ENCODE measurements at places on chromosomes 7 and 10. TPM values are rescaled to one million over a fixed set of nuclear protein-coding genes. Genes with fewer than 3 reads are reported as not detected.

DNA sequence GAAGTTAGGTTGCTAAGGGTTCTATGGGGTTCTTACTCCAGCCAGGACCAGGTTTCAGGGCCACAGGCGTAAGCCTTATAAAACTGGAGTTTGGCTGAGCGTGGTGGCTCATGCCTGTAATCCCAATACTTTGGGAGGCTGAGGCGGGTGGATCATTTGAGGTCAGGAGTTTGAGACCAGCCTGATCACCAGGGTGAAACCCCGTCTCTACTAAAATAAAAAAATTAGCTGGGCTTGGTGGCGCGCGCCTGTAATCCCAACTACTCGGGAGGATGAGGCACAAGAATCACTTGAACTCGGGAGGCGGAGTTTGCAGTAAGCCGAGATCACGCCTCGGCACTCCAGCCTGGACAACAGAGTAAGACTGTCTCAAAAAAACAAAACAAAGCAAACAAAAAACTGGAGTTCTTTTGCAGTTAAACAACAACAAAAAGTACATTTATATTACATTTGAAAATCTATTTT lies 347 bp upstream of the RRP12 start:
- DNase-seq: no peak
- peak overlapping the region; percentile 90 for H3K4me3 ChIP-seq
- H3K4me1 ChIP-seq: peaks cover 13% of the 10 kb centered on the region
- no peaks in the 10 kb centered on the region for H3K27me3 ChIP-seq

- H3K4me3 ChIP-seq: no peak overlapping the region
- DNase-seq: peak; percentile 15
- no peak overlapping the region for H3K27ac ChIP-seq
Measured at GRCh38 chr7:24059775-24060174, 224.2 kb upstream of the NPY start.

- no peak for DNase-seq
- no peaks in the 10 kb centered on the region for H3K36me3 ChIP-seq
- no peaks in the 10 kb centered on the region for H3K4me1 ChIP-seq
- no peak overlapping the region for H3K4me3 ChIP-seq
Measured at GRCh38 chr7:96388166-96388565, 66.3 kb upstream of the SLC25A13 start.

- no peak overlapping the region for H3K4me3 ChIP-seq
- no peak overlapping the region for H3K27ac ChIP-seq
- H3K27me3 ChIP-seq: no peaks in the 10 kb centered on the region
- H3K4me1 ChIP-seq: peaks cover 35% of the 10 kb centered on the region
- no peak for DNase-seq
- H3K36me3 ChIP-seq: no peaks in the 10 kb centered on the region
Measured at GRCh38 chr10:105650306-105650705, 1009.2 kb downstream of the SORCS3 start.

GRCh38 chr10:76558996-76559891 lies 1078.4 kb downstream of the KCNMA1 start:
- no peaks in the 10 kb centered on the region for H3K4me1 ChIP-seq
- no peak for DNase-seq
- H3K4me3 ChIP-seq: no peak overlapping the region

GRCh38 chr7:13411151-13411550 lies 578.3 kb downstream of the ETV1 start:
- no peaks in the 10 kb centered on the region for H3K36me3 ChIP-seq
- H3K4me1 ChIP-seq: no peaks in the 10 kb centered on the region
- H3K4me3 ChIP-seq: no peak overlapping the region

DNA sequence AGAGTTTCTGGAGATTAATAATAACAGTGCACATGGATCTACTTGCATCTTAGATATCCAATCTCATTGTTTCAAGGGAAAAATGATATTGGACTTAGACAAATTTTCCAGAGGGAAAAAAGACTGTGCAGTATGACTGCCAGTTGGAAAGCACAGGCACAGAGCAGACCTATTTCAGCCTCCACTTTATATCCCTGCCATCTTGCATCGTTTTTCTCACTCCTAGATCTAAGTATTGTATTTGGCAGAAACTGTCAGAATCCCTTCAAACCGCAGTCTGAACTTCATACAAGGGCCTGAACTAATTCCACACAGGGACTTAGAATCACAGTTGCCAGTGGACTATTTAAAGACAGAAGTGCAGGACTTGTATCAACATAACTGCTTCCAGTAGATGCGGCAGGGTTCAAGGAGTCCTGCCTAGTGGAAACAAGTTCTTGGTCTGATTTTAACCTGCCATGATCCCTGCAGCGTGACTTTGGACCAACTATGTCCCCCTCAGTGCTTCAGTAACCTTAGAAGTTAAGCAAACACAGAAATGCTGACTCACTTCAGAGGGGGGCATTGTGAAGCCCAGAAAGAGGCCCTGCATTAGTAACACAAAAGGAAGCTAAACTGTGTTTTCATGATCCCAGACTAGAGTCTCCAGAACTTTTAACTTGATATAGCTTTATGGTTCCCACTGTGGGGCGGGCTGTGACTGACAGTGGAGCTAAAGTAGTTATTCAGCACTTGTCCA lies 95.7 kb upstream of the PALS2 start:
- peaks cover 40% of the 10 kb centered on the region for H3K4me1 ChIP-seq
- no peak overlapping the region for H3K27ac ChIP-seq
- peaks cover 15% of the 10 kb centered on the region for H3K27me3 ChIP-seq
- H3K4me3 ChIP-seq: peak overlapping the region; percentile 10
- peak; percentile 27 for DNase-seq

DNA sequence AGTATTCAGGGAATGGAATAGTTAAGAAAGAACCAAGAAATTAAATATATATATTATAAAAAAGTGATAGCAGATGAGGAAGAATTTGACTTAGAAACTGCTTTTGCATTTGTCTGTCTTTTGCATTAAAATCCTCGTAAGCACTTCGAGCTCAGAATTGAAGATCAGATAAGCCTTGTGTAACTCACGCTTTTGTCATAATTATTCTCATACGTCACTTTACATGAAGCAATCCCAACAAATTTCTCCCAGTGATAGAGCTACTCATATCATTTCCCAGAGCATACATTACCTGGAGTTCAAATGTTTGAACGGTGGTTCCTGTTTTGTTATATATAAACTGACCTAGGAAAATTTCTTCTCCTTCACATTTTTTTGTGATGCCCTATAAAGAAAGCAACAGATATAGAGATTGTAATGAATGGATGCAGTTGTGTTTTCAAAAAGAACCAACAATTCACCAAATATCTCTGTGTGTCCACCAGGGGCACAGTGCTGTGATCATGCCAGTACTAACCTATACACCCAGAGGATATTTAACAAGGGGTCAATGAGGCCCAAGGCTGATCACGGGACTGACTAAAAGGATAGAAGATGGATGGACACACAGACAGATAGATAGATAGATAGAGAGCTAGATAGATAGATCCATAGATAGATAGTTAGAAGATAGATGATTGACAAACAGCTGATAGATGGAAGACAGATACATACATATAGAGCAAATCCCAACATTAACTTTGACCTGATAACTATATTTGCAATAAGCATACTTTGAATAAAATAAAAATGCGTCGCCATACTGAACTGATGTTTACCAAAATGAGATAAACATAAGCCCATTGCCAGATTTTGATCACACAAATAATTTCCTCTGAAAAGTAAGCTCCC lies 9.3 kb upstream of the HUS1 start:
- peaks cover 4% of the 10 kb centered on the region for H3K36me3 ChIP-seq
- no peak for DNase-seq
- H3K4me1 ChIP-seq: peaks cover 38% of the 10 kb centered on the region
- H3K27ac ChIP-seq: peak overlapping the region; percentile 67
- H3K27me3 ChIP-seq: no peaks in the 10 kb centered on the region

DNA sequence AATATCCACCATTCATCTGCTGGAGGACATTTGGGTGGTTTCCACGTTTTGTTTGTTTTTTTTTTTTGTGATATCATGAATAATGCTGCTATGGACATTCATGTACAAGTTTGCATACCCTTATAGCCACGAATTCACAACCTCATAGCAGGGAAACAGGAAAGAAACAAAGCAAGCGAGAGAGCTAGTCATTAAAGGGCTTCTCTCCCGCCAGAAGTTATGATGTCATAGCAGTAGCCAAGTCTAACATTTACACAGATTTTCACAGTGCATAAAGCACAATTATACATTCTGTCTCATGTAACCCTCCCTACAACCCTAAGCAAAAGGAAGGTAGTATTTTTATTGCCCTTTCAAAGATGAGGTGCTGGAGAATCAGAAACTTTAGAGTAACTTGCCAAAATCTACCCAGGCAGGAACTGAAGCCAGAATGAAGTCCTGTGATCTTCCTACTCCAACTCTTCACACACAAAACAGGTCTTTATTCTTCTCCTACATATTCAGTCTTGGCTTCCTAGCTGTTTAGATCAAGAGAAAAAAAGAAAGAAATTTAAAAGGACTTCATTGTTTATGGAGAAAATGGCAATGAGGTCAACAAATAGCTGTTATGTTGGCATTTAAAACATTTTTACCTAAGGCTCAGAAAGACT lies 33.9 kb upstream of the GPAM start:
- no peak overlapping the region for H3K27ac ChIP-seq
- H3K27me3 ChIP-seq: no peaks in the 10 kb centered on the region
- no peak for DNase-seq

Gene HTRA1
- 18.3 TPM for total RNA-seq
